Activated effector memory CD4-positive, alpha-beta T cell treated with Interleukin-2 at 50 U/mL for 16 hours (primary cell): ENCODE measurements at places on chromosomes 4 and X.

DNA sequence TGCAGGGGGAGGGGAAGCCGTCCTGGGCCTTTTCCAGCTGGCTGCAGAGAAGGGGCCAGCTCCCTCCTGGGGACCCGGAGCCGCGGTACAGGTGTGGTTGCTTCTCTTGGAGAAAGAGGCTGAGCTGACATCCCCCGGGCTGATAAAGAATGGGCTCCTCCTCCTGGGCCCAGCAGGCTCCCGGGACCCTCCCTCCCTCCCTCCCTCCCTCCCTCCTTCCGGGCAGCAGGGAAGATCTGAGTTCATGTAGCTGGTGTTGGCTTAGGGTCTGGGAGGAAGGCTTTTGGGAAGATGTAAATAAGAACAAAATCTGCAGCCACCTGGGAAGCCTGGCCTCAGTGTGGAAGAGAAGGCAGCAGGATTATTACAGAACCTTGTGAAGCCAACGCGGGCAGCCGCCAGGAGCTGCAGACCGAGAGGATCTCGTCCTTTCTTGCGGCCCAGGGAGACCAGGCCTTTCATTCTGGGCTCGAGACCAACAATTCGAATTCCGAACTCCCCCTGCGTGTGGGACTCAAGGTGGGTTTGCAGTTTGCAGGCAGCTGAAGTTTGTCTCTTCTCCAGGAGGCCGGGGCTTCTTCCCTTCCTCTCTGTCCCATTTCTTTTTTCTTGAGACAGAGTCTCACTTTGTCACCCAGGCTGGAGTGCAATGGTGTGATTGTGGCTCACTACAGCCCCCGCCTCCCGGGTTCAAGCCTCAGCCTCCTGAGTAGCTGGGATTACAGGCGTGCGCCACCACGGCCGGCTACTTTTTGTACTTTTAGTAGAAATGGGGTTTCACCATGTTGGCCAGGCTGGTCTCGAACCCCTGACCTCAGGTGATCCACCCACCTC lies at the start of gene PLCXD1:
TSS of gene PLCXD1 (plus strand) at position 216 of the 834 bp plus-strand sequence. CDS start 2,807 bp downstream, outside the sequence.
- no peak for DNase-seq

DNA sequence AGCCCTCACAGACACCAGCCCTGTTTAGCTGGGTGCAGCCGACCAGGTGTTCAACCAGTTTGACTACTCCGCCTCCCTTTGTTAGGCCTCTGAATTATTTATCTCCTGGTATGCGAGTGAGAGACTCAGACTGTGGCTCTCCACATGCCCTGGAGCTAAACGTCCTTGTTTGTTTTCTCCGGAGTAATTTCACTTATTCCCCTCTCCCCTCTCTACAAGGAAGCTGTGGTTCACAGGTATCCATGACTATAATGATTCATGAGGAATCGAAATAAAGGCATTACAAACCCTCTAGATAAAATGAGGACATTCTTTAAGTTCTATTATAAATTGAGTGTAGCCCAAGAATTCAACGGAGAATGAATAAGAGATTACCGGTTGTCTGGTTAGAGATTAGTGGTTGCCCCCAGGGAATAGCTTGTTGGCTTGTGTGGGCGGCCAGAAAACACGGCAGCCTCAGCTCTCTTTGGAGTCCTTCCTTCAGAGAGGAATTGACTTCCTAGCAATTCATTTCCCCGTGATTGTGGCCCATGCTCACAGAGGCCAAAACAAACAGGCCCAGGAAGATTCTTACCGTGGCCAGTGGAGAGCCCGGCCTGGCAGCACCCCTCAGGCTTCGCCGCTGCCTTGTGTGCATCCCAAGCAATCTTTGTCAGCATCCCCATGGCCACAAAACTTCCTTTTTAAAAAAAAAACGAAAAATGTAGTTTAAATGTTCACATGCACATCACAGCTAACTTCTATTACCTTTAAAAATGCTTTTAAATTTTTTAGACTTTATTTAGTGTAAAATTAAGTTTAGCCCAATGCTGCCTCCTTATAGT lies 60.2 kb upstream of the CBR4 start:
- no peak for DNase-seq

GRCh38 chrX:40282946-40283660 lies 185.3 kb upstream of the BCOR start:
- no peak for DNase-seq

GRCh38 chr4:95156452-95156765 lies 392.4 kb downstream of the UNC5C start:
- DNase-seq: no peak

DNA sequence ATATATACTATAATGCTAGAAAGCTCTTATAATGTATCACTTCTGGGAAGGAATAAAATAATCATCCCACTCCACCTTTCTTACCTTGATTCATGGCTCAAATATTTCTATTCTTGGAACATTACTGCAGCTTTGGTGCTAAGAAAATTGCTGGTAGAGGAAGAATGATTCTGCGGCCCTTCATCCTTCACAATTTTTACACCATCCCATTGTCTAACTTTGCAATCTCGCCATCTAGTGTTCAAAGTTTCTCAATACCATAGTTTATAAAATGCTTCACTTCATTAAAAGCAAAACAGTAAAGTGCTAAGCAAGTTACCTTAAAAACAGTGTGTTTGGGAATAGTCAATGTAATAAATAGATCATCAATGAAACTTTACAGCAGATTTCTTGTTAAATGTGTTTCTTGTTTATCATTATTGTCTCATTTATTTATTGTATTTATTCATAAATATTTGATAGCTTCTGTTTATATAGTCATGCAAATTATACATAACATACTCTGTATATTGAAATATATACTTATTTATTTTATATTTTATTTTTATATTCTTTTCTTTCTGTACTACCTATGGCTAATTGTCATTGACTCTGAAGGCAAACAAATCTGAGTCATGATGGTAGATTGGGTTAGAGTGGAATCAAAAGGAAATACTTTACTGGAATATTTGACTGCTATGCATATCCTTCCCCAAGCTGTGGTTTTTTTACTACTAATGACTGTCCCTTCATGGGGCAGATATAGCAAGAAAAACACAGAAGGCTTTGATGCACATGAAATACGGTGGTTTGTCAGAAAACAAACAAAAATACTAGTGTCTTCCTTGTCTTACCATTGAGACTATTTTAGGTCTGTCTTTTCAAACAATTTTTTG lies 390.7 kb downstream of the MAPK10 start:
- no peak for DNase-seq
